ENCODE measurements at places on chromosomes 12 and 14. TPM values are rescaled to one million over a fixed set of nuclear protein-coding genes. Genes with fewer than 3 reads are reported as not detected.

The RERGL gene
- not detected for total RNA-seq

The POTEG gene
- total RNA-seq = not detected

The C1S gene
- total RNA-seq = 6.2 TPM

The EML1 gene
- total RNA-seq = 16.1 TPM

The CCDC177 gene
- 2.1 TPM for total RNA-seq

The FAM181A gene
- total RNA-seq = not detected

The ANKS1B gene
- total RNA-seq = 5.8 TPM

The PPP1R1A gene
- 13.1 TPM for total RNA-seq

GRCh38 chr14:49677643-49678042, 10.4 kb downstream of the POLE2 start:
- peak; percentile 23 for DNase-seq

DNA sequence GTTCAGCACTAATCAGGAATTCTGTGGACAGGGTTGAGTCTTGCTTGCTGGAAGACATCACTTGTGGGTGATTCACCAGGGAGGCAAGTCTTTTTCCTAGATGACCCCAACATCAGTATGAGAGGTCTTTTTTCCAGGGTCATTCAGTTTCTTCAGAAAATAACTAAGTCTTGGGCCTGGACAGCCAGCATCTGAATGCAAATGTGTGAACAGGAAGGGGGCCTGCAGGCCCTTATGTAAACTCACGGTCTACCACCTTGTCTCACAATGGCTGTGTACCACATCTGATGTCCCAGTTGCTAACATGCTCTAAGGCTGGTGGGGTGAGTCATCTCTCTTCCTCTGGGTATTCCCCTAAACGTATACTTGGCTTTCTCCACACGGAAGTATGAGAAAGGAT, 79.2 kb downstream of the HECTD4 start:
- no peak for DNase-seq

GRCh38 chr14:99426813-99427346, 53.8 kb downstream of the SETD3 start:
- no peak for DNase-seq

DNA sequence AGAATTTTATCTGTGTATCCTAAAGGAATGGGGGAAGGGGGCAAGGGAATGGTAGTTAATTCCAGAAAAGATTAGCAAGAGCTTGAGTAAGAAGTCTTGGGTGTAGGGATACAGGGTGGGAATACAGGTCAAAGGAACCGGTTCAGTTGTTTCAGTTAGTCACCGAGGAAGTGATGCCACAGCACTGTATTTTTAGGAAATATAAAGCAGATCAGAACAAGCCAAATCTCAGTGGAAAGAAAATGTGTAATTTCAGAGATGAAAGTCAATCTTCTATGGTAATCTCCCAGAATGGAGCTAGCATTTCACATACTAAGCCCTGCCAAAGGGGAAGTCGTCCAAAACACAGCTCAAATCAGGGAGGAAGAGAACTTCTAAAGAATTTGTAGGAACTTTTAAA, 4.7 kb upstream of the TUBA1C start:
- DNase-seq = no peak

DNA sequence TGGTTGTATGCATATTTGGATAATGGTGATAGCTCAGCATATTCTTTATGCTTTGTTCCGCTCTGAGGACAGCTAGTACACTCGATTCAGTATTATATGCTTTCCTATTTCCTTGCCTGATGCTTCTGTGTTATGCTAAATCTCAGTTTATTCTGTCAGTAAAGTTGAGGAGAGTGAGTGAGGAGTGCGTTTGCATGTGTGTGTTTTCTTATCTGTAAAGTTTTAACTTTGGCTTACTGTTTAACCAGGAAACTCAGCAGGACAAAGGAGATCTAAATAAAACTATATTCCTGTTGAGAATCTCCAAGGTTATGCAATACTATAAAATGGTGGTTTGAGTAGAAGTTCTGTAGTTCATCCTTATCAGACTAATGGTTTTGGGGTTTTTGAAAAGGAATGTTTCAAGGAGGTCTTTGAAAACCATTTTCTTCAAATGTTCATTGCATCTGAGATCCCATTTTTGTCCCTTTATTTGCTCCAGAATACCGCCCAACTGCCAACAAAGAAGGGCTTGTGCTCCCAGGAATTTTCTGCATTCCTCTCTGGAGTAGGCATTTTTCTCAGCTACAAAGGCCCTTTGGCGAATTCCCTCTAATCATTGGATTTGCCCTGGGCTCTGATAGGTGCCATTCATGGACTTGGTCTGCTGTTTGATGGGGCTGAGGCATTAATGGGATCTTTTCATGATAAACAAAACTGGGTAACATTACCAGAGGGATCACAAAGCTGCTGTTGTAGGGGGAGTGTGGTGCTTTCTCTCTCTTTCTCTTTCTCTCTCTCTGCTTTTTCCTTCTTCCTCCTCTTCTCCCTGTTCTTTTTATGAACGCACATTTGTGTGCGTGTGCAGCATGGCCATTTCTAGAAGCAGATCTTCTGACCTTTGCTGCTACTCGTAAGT, 71.7 kb downstream of the HMGA2 start:
- DNase-seq = no peak

DNA sequence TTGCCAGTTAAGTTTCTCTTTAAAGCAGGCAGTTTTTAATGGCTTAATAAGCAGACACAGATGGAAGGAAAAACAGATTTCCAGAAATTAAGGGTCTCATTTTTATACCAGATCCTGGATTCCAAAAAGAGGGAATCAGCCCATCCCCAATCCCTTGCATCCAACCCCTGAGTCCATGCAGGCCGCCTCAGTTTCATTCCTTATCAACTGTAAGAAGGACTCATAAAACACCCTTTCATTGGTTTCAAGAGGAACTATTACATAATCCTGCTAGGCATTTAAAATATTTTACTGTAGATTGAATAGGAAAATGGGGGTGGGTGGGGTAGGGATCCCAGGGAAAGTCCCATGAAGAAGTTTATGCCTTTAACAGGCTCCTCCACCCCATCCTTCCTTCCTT, 9.4 kb downstream of the CCDC184 start:
- DNase-seq = no peak

DNA sequence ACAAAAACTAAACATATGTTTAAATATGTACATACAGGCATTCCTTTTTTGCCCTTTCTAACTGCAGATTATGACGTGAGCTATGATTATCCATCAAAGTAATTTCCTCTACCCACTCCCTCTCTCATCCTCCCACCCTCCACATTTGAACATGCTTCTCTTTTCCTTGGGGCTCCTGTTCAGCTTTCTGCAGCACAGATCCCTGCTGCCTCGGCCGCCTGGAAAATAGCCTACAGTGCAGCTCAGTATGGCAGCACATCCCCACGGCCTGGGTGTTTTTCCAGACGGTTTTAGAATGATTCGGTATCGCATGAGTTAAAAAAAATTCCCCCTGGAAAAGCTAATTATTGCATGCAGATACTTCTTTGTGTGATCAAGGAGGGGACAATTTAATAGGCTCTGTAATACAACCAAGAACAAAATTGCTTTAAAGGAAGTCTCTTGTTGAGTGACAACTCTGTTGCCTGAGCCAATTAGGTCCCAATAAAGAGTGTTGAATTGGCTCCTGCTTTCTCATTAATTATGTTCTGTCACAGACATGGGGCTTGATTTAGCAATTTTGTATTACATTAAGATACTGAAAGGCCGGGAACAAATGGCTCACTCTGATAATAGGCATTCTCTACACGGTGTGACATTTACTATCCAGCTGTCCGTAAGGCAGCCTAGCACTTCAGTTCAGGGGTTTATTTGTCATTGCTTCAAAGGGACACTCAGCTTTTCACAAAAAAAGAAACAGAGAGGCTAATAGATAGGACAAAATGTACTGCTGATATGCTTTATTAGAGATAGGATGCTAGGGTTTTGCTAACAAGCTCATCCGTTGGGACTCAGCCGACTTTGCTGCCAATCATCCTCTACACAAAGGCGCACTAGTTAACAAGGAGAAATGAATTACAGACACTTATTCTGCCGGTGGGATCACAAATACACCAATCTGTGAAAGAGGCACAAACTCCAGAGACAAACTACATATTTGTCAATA, 285.8 kb upstream of the G2E3 start:
- DNase-seq = no peak

DNA sequence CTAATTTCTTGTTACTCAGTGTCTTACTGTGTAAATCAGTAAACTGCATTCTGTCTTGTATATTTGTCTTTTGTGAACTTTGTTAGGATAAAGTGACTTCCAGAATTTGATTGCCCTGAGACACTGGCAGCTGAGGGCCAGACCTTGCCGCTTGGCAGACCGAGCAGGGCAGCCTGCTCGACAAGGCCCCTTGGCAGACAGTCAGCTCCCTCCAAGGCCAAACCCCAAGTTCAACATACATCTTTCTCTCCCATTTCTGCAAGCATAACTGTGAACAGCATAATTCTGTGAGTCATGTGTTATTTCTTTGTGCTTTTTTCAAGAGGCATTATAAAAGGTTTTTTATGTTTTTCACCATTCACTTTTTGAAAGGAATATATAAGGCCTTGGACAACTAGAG, 39.2 kb upstream of the BMAL2 start:
- DNase-seq = no peak

DNA sequence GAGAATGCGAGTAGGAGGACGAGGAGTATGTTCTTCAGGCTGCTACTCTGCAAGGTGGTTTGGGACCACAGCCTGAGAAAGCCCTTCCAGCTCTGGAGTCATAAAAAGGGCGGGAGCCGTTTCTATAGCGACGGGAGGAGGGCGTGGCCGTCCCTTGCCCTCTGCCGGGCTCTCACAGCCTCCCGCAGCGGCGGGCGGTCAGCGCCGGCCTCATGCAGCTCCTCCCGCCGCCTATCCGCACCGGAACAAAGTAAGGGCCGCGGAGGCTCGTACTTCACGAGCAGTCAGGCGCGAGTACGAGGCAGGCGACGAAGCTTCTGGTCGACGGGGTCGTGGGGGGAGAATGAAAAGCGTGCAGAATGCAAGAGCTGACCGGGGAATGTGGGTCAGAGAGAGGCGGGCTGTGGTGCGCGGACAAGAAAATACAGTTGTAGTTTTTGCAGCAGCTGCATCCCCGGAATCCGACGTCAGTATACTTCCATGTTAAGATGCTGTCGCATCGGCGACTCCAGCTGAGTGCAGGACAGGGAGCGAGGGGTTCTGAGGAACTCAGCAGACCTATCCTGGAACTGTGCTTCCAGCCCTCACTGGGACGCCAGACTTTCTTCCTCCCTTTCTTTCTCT, at the start of gene DYRK4:
Gene DYRK4 (plus strand): TSS at position 175 of the 624 bp plus-strand sequence. CDS start 38 bp downstream, at position 213.
- peak; percentile 96 for DNase-seq

- no peak for DNase-seq
Measured at GRCh38 chr12:132558042-132558856, 52.1 kb downstream of the LRCOL1 start.

DNA sequence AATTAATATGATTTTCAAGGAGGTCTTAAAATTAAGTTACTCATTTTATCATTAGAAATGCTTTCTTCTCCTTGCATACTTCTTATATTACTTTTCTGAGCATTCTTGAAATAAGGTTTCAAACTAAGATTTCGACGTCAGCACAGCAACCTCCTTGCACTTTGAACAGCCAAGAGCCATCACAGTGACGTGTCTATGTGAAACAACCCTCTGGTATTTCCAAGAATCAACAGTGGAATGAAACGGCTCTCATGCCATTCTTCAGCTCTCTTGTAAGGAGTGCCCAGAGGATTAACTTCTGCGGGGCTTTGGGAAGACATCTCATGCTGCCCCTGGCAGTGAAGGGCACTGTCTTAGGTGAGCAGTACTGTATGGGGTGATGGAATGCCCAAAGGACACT, 109.2 kb downstream of the EFCAB11 start:
- no peak for DNase-seq

DNA sequence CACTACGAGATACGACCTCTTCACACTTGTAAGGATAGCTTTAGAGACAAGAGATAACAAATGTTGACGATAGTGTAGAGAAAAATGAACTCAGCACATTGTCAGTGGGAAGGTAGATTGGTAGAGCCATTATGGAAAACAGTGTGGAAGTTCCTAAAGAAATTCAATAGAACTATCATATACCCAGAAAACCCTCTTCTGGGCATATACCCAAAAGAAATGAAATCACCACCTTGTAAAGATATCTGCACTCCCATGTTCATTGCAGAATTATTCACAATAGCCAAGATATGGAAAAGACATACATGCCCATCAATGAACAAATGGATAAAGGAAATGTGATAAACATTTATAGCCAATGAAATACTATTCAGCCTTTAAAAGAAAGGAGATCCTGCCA, 499.8 kb upstream of the TBX3 start:
- DNase-seq = no peak

- DNase-seq = no peak
Measured at GRCh38 chr12:84637926-84638325, 274.7 kb downstream of the SLC6A15 start.

DNA sequence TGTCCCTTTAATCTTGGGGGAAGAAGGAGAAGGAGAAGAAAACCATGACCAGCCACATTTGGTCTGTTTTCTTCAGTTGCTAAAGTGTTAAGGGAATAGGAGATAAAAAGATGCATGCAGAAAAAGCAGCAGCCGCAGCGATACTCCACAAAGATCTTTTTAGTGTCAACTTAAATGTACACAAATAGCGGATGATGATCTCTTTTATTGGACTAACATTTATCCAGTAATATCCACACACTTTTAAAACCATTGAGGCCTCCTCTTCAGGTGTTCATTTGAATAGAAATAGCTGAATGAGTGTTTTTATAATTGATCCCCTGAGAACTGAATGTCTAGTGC, 83.5 kb downstream of the PAPOLA start:
- no peak for DNase-seq

- no peak for DNase-seq
Measured at GRCh38 chr12:11059784-11060183, 2.3 kb downstream of the TAS2R46 start.

DNA sequence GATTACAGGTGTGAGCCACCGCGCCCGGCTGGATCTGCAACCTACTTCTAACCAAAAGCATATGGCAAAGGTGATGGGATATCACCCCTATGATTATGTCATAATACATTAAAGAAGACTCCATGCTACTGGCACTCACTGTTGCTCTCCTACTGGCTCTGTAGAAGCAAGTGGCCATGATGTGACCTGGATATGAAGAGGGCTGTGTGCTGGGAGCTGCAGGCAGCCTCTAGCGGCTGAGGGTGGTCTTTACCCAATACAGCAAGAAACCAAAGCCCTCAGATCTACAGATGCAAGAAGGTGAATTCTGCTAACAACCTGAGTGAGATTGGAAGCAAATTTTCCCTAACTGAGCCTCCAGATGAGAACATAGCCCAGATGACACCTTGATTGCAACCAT, 34.2 kb upstream of the TRIM9 start:
- no peak for DNase-seq

GRCh38 chr12:9749640-9750039, 11.1 kb downstream of the CD69 start:
- DNase-seq = no peak

DNA sequence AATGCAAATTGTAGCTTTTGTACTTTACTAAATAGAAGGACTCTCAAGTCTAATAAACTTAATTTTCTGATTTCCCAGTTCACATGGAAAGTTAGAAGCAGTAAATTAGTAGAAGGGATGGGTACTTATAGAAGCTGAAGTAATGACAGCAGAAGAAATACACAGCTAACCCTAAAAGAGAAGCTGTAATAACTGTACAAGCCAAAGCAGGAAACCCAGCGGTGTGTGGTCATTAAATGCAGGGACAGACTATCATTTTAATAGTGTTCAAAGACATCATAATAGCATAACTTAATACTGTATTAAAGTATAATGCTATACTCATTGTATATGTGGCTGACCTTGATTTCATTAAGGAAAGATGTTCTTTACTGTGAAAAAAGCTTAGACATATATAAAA, 74.9 kb downstream of the PCNX1 start:
- DNase-seq = no peak
